Lung (tissue), 17 donors: ENCODE measurements at places on chromosomes 4 and X.

DNA sequence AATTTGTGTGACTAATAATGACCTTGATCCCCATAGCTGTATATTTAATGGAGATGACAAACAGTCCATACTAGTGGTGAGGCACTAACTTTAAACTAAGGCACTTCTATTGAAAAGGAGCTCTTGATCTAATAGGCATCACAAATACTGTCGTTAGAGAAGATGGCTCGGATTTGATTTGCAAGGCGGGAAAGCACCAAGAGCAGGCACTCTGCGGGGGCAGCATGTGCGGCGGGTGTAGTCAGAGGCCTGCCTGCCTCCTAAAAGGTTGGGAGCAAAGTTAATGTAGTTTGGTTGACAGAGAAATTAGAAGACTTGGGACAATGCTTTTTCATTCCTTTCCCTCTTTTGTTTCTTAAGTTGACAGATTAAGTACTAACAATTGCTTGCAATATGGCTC lies 278.8 kb downstream of the CFAP299 start:
- H3K4me3 ChIP-seq = no peak overlapping the region
- H3K27ac ChIP-seq = no peak overlapping the region
- DNase-seq = no peak
- H3K36me3 ChIP-seq = no peaks in the 10 kb centered on the region
- no peaks in the 10 kb centered on the region for H3K27me3 ChIP-seq

DNA sequence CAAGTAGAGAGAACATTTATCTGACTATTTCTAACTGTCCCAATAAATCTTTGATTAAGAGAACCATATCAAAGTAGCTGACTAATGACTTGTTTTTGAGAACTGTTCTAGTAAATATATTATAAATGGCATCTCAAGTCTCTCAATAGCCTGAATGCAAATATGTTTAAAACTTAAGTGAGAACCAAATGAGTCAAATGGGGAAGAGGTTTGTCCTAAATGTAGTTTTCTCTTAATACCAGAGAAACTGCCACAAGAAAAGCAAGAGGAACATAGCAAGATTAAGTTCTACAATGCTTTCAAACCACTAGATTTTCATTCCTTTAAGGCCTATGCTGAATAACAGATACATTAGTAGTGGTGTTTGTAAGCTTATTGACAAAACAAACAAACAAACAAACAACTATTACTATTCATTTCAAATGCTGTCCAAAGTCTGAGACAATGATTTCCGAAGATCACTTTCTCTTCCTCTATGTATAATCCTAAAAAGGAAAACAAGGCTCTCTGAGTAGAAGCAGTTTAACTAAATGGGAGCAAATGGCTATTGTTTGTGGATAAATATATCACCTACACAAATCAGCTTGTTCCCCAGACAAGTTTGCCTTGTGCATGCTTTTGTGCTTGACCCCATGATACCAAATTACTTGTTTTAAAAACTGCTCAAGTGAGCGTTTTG lies 408.4 kb upstream of the EMCN start:
- H3K4me3 ChIP-seq = no peak overlapping the region
- H3K36me3 ChIP-seq = no peaks in the 10 kb centered on the region
- H3K4me1 ChIP-seq = no peaks in the 10 kb centered on the region
- H3K27ac ChIP-seq = no peak overlapping the region
- no peak for DNase-seq

DNA sequence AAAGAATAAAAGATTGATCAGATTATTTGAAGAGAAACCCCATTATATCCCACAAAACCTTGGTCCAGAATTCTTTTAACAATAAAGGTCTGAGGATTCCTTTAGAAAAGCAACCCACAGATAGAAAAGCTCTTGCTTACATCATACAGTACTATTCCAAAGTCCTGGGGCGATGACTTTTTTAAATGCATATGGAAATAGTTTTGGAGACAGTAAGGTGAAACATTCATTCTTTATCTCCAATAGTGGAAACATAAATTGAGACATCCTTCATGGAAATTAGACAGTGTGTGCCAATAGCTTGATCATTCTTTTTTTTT lies 85.7 kb upstream of the UCP1 start:
- H3K4me1 ChIP-seq = peaks cover 2% of the 10 kb centered on the region
- H3K36me3 ChIP-seq = peaks cover 26% of the 10 kb centered on the region
- H3K27ac ChIP-seq = no peak overlapping the region
- no peak for DNase-seq
- H3K27me3 ChIP-seq = no peaks in the 10 kb centered on the region

GRCh38 chr4:101081695-101082369 lies 265.5 kb downstream of the PPP3CA start:
- no peak overlapping the region for H3K27ac ChIP-seq
- DNase-seq = no peak
- no peaks in the 10 kb centered on the region for H3K4me1 ChIP-seq
- H3K27me3 ChIP-seq = no peaks in the 10 kb centered on the region
- H3K4me3 ChIP-seq = no peak overlapping the region
- H3K36me3 ChIP-seq = no peaks in the 10 kb centered on the region

GRCh38 chr4:7557456-7557855 lies 122.7 kb upstream of the PSAPL1 start:
- no peaks in the 10 kb centered on the region for H3K4me1 ChIP-seq
- H3K4me3 ChIP-seq = no peak overlapping the region
- H3K36me3 ChIP-seq = no peaks in the 10 kb centered on the region
- no peak for DNase-seq
- H3K27me3 ChIP-seq = no peaks in the 10 kb centered on the region
- H3K27ac ChIP-seq = no peak overlapping the region

- DNase-seq = no peak
- no peak overlapping the region for H3K27ac ChIP-seq
- H3K36me3 ChIP-seq = no peaks in the 10 kb centered on the region
These were observed 87.8 kb downstream of the PLAC1 start for GRCh38 chrX:134570509-134570846.

GRCh38 chr4:152594978-152595925 lies 59.4 kb upstream of the FBXW7 start:
- H3K36me3 ChIP-seq = no peaks in the 10 kb centered on the region
- no peak for DNase-seq
- H3K4me1 ChIP-seq = peaks cover 16% of the 10 kb centered on the region
- no peak overlapping the region for H3K4me3 ChIP-seq

GRCh38 chr4:81499840-81500239 lies 28.1 kb upstream of the RASGEF1B start:
- peaks cover 5% of the 10 kb centered on the region for H3K4me1 ChIP-seq
- H3K27ac ChIP-seq = no peak overlapping the region
- H3K27me3 ChIP-seq = no peaks in the 10 kb centered on the region
- no peak for DNase-seq

- no peak overlapping the region for H3K27ac ChIP-seq
- H3K36me3 ChIP-seq = peaks cover 8% of the 10 kb centered on the region
- H3K27me3 ChIP-seq = no peaks in the 10 kb centered on the region
These were observed 12.4 kb downstream of the YIPF6 start for GRCh38 chrX:68511255-68511654.

DNA sequence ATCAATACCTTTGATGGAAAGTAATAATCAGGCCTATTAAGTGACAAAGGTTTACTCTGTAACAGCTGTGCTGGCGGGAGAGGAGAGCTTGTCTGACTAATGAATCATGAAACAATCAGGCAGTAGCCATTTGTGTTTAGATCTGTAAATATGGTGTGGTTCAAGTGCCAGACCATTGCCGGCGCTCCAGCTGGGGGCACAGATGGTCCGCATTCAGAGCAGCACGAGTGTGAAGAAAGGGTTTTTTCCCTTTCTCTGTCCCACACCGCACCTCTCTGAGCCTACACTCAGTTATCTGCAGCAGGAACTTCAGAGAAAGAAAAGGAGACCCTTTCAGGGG lies 111.3 kb upstream of the PAQR3 start:
- no peaks in the 10 kb centered on the region for H3K27me3 ChIP-seq
- H3K36me3 ChIP-seq = no peaks in the 10 kb centered on the region
- H3K4me1 ChIP-seq = peaks cover 18% of the 10 kb centered on the region
- no peak overlapping the region for H3K27ac ChIP-seq
- no peak overlapping the region for H3K4me3 ChIP-seq
- DNase-seq = peak; percentile 32

- no peak overlapping the region for H3K4me3 ChIP-seq
- H3K4me1 ChIP-seq = peaks cover 3% of the 10 kb centered on the region
- H3K27me3 ChIP-seq = no peaks in the 10 kb centered on the region
- no peak for DNase-seq
These were observed 50.1 kb downstream of the PLAC1 start for GRCh38 chrX:134608153-134608552.

- H3K36me3 ChIP-seq = no peaks in the 10 kb centered on the region
- no peaks in the 10 kb centered on the region for H3K4me1 ChIP-seq
- no peak overlapping the region for H3K27ac ChIP-seq
- no peak overlapping the region for H3K4me3 ChIP-seq
These were observed 66.6 kb upstream of the ELOVL6 start for GRCh38 chr4:110265001-110265400.

DNA sequence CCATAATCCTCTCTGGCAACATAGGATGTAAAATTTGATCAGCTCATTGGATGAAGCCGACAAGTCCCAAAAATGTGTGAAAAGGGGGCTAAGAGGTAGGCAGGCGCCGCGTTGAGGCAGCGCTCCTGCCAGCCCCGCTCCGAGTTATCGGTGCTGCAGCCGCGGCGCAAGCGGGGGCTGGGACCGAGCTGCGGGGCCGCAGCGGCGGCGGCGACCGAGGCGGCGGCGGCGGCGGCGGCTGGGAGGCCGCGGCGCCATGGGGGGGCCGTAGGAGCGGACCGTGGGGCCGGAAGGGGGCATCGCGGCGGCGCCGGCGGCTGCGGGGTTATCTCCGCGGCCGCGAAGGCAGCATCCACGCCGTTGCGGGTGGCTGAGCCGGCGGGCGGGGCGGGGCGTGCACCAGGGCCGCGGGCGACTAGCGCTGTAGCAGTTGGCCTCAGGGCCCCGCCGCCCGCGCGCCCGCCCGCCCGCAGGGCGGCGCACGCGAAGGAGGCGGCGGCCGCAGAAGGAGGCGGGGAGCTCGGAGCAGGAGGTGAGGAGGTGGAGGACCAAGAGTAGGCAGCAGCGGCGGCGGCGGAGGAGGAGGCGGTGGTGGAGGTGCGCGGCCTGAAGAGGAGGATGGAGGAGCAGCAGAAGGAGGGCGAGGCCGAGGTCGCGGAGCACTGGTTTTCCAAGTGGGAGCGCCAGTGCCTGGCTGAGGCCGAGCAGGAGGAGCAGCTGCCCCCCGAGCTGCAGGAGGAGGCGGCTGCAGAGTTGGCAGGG lies 126.0 kb upstream of the CXorf66 start:
- no peaks in the 10 kb centered on the region for H3K36me3 ChIP-seq
- H3K4me1 ChIP-seq = peaks cover 3% of the 10 kb centered on the region
- H3K4me3 ChIP-seq = peak overlapping the region; percentile 17
- H3K27ac ChIP-seq = no peak overlapping the region
- no peak for DNase-seq

DNA sequence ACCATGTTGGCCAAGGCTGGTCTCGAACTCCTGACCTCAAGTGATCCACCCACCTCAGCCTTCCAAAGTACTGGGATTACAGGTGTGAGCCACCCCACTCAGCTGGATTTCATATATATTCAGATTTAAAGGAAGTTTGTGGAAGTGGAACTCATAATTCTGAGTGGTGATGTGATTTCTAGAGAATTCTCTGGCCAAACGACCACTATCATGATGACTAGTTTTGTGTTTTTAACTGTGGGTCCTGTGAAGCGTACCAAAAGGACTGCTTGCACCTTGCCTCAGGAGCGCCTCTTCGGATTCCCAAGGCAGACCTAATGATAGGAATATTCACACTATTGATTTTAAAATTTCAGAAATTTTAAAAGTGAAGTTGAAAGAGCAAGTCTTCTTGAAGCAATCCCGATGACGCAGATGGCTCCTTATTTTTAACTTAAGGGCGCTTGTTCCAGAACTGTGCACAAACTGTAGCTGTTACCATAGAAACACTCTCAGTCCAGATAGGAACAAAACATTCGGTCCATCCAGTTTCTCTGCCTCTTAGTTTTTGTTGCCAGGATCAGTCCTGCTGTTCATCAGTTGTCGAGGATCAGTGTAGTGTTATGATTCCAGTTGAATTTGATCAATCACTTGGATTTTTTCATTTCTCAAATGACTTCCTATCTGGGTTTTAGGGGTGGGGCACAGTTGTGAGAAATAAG lies 51.7 kb upstream of the CLCN4 start:
- no peak overlapping the region for H3K4me3 ChIP-seq
- H3K4me1 ChIP-seq = peaks cover 27% of the 10 kb centered on the region
- peaks cover 7% of the 10 kb centered on the region for H3K36me3 ChIP-seq

DNA sequence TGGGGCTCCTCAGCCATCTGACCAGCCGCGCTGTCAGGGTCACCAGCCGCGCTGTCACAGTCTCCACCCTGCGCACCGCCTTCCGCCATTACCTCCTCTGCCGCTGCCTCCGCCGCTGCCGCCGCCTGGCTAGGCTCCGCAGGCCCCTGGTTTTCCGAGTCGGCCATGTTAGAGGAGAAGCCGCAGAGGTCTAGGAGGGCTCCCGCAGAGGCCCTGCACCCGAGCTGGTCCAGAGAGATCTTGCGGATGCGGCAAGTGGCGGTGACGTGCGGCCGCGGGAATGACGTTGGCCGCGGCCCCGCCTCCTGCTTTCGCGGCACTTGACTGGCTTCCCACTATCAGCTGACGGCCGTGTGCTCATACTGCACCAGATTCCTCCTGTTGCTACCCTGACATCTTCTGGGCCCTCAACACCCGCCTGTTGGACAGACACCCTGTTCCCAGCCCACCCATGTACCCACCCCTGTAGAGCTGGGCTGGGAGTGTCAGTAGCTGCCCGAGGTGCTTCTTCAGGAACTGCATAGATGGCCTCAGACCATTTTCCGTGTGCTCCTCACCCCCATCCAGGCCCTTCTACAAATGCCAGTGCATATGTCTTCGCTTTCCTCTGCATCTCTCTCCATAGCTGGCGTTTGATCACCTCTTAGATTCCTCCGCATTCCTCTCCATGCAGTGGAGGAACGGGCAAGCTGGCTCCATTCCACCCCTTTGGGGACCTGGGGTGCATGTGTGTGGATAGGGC lies at the start of gene NAP1L5:
NAP1L5 (minus strand) TSS at position 242 of the 742 bp plus-strand sequence; CDS start at position 167, 75 bp downstream.
- H3K27me3 ChIP-seq = no peaks in the 10 kb centered on the region
- H3K27ac ChIP-seq = peak within 1 kb of the TSS; percentile 50
- H3K4me3 ChIP-seq = peak within 1 kb of the TSS; percentile 57

DNA sequence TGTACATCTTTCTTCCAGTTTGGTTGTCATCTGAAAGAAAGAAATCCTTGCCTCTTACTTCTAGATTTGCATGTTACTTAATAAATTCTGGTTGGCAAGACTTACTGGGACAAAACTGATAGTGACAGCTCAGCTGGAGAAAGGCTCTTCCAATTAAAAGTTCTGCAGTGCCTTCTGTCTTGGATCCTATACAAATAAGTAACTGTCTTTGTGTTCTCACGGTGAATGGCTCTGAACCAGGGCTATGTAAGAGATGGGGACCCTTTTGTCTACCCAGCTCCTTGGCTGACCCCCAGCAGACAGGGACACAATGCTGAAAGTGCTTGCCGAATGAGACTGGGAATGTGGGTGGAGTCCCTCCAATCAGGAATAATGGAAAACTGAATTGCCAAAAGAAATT lies 89.5 kb downstream of the AASDH start:
- no peak overlapping the region for H3K4me3 ChIP-seq
- H3K27ac ChIP-seq = no peak overlapping the region
- no peaks in the 10 kb centered on the region for H3K27me3 ChIP-seq
- no peaks in the 10 kb centered on the region for H3K36me3 ChIP-seq

- no peak for DNase-seq
- no peak overlapping the region for H3K27ac ChIP-seq
- H3K27me3 ChIP-seq = no peaks in the 10 kb centered on the region
- H3K4me1 ChIP-seq = no peaks in the 10 kb centered on the region
- peaks cover 2% of the 10 kb centered on the region for H3K36me3 ChIP-seq
These were observed 12.7 kb downstream of the STEEP1 start for GRCh38 chrX:119552508-119552907.

- no peaks in the 10 kb centered on the region for H3K36me3 ChIP-seq
- DNase-seq = no peak
- H3K27ac ChIP-seq = no peak overlapping the region
- no peak overlapping the region for H3K4me3 ChIP-seq
- H3K27me3 ChIP-seq = peaks cover 51% of the 10 kb centered on the region
These were observed 4.2 kb upstream of the DUSP9 start for GRCh38 chrX:153642655-153643430.
